NCI-H510A (cell line): ENCODE measurements at places on chromosomes 2 and 18.

DNA sequence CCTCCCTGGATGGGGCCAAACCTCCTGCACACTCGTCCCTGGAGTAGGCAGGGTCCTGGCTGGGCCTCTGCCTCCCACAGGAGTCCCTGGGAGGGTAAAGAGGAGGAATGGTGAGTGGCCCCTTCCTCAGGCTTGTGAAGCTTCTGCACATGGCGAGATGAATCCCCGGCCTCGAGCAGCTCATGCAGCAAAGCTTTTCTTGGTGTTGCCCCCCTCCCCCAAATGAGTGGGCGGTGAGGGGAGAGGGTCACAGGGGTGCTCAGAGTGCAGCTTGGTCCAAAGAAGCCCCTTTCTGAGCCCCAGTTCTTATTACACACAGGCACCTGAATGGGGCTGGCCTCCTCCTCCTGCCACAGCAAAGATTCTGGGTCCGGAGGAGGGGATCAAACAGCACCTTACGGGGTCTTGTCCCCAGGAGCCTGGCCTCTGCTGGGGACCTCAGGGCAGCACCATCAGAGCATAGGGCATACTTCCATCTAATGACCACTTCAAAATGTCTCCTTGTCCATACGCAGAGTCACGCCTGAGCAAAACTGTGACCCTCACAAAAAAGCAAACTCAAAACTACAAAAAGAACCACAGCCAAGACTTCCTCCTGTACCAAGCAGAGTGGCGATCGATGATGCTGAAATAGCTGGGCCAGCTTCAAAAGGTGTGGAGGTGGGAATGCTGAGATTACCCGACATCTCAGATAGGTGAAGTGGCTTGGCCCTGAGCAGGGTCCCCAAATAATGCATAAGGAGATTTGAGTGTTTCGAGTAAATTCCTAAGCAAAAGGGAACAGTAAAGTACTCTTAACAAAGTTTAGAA is 148.4 kb upstream of the TWIST2 start:
- DNase-seq: no peak

DNA sequence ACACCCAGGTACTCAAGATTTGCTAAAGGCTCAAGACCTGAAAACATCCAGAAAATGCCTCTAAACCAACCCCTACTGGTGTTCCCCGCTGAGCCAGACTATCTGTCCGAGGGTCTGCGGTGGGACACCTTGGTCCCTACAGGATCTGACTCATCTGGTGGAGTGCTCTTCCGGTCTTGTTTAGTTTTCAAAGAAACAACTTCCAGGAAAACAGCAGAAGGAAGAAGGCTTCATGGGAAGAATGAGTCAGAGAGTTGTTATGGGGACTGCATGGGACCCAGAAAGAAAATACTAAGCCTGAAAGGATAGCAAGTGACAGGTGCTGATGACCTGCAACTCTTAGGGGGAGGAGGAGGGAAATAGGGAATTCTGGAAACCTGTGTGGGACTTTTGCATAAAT is 41.3 kb downstream of the ZFP36L2 start:
- no peak for DNase-seq

DNA sequence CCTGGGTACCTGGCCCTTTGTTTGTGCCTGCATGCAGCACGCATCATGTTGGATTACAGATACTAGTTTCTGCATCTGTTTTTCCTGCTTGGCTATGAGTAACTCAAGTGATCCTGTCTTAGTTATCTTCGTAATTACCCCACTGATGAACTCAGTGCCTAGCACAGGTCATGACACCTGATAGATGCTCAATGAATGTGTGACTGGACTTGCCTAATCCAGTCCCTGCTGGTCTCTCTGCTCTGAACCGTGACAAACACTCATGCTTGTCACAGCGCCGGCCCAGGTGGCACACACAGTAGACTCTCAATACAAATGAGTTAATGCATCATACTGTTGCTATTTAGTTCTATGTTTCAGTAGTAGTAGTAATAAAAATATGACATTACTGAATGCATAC is 31.2 kb upstream of the NTSR2 start:
- peak; percentile 43 for DNase-seq

DNA sequence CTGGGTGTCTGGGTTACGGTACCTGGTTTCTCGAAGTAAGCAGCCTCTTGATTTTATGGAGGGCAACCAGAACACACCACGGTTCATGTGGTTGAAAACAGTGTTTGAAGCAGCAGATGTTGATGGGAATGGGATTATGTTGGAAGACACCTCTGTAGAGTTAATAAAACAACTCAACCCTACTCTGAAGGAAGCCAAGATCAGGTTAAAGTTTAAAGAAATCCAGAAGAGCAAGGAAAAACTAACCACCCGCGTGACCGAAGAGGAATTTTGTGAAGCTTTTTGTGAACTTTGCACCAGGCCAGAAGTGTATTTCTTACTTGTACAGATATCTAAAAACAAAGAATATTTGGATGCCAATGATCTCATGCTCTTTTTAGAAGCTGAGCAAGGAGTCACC is 279.8 kb downstream of the PLCL1 start:
- no peak for DNase-seq

DNA sequence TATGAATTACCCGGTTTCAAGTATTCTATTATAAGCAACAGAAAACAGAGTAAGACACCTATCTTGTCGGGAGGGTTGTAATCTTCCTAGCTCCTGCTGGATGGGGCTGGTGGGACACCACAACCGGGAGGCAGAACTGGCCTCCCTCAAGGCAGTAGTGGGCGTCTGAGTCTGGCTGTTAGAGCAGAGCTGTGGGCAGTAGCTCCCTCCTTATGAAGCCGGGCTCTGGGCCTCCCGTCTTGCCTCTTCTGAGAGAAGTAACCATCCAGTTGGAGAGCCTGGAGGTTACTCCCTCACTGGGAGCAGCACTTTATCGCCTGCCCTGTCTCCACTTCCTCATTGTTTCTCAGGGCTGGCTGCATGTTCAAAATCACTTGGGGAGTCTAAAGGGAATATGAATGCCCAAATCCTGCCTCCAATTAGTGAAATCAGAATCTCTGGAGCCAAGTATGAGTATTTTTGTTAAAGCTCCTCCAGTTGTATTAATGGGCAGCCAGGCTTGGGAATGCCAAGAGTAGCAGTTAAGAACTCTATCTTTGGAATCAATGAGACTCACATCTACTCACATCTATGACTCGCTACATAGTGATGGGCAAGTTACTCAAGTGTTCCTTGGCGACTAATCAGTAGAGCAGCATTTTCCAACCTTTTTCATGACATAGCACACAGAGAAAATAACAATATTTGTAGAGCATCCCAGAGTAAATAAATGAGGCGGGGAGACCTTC is 27.3 kb upstream of the NRP2 start:
- DNase-seq: no peak

DNA sequence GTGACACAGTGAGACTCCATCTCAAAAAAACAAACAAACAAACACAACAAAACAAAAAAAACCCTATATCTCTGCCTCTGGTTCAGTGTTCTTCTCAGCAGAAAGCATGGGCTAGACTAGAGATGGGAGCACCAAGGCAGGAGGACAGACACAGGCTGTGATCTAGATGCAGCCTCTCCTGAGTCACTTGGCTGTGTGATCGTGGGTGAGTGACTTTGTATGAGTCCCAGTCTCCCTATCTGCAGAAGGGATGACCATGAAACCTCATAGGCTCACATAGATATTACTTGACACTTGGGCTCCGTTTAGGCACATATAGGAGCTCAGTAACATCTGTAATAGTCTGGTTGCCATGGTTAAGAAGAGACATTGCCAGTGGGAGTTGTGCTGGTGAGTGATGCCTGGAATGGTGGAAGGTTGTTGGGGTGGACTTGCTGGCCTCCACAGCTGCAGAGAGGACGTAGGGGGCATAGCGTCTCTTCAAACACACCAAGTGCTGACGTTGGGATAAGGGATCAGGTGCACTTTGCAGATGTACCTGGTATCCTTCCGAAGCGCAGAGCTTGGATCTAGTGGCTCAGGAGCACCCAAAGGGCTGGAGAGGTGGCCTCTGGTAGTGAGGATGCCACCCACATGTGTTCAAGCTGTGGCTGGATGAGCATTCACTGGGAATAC is 318.9 kb upstream of the HS6ST1 start:
- no peak for DNase-seq

GRCh38 chr18:7259475-7259874 is 28.6 kb downstream of the LRRC30 start:
- no peak for DNase-seq

DNA sequence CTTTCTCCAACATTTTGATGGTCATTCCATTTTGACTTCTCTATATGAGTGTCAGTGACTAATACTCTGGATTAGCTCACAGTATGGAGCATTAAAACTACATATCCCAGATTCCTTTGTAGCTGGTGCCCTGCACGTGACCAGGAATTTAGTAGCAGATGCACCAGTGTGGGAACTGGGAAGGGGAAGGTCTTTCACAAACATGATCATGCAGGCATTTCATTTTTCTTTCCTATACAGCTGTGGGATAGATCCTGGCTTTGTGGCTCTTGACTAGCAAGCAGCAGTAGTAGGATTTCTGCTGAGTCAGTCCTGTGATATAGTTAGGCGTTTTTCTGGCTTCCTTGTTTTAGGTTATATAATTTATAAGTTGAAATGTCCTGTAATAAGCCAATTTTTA is 971.0 kb upstream of the CDH2 start:
- no peak for DNase-seq

GRCh38 chr18:67232406-67232805 is 284.1 kb downstream of the DSEL start:
- DNase-seq: no peak

GRCh38 chr2:105801961-105802360 is 57.2 kb downstream of the NCK2 start:
- DNase-seq: no peak

- DNase-seq: no peak
These were observed 2.5 kb upstream of the NFATC1 start for GRCh38 chr18:79393181-79393634.

GRCh38 chr2:226730481-226730880 is 69.1 kb downstream of the IRS1 start:
- no peak for DNase-seq

GRCh38 chr2:46562451-46562840 is 83.1 kb downstream of the TMEM247 start:
- DNase-seq: no peak

DNA sequence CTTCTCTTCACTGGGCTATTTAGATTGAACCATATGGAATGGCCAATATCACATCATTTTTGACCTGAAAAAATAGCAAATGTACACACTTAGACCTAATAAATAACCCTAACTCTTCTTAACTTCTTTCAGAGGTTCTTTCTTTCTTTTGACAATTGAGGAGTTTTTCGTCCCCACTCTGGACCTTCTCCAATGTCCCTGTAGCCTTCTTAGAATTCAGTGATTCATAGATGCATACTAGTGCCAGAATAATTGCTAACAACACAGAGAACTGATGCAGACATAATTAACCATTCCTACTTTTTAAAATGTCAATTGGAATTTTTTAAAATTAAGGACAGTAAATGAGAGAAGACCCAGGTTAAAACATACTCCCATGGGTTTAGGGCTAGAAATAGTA is 20.0 kb downstream of the DAPL1 start:
- DNase-seq: no peak

- DNase-seq: no peak
These were observed 1.9 kb upstream of the UXS1 start for GRCh38 chr2:106195981-106196380.

DNA sequence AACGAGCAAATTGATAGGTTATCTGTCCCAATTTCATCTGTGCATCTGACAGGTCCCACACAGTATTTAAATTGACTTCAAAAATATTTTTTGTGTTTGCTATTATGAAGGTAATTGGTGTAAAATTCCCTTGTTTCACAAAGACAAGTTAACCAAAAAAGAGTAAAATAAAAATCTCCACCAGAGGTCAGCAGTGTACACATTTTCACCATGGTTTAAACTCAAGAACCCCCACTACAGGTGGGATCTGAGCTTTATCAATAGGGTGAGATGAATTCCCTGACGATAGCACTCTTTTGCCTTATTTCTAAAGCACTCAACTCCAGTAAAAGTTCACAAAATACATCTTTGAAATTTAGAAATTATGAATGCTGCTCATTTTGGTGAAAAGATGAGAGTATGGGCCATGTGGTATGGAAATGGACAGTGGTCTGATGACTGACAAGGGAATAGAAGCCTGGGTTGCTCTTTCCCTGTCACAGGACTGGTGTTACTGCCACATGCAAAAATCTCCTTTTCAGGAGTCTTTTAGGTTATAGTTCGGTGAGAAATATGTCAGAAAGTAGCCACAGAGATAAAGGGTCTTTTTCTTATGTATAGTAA is 68.0 kb downstream of the SERPINB8 start:
- DNase-seq: no peak

DNA sequence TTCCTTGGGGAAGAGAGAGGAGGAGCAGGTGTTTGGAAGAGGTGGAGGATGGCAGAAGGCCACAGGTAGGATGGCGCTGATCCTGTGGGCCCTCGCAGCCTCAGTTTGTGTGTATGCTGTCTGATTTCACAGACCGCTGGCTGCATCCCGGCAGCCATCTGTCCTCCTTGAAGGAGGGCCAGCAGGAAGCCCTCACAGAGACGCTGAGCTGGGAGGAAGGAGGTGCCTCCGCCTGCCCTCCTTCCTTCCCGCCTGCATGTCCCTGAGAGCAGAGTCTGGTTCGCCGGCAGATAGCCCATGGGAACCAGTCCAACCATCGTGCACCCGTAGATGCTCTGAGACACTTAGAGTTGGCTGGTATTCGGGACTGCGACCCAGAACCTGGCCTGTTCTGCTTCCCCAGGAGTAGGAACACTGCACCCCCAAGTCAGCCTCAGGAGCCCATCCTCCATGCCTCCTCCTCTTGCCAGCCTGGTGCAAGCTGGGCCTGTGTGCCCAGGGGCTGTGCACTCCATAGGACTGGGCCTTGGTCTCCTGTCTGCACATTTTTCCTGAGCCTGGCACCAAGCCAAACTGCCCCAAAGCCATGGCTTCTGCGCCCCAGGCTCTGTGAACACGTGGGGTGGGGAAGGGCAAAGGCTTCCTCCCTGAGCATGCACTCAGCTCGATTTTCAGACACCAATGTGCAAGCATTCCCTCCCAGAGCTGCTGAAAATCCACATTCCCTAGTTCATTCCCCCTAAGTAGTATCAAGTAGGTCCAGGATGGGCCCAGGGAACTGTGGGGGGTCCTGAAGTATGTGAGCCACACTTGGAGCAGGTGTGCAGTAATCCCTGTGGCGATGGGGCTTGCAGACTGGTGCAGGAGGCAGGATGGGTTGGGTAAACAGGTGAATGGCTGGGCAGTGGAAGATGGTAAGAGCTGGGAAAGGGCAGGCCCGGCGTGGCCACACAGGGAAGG is 115.6 kb downstream of the SEPTIN10 start:
- DNase-seq: peak; percentile 12

DNA sequence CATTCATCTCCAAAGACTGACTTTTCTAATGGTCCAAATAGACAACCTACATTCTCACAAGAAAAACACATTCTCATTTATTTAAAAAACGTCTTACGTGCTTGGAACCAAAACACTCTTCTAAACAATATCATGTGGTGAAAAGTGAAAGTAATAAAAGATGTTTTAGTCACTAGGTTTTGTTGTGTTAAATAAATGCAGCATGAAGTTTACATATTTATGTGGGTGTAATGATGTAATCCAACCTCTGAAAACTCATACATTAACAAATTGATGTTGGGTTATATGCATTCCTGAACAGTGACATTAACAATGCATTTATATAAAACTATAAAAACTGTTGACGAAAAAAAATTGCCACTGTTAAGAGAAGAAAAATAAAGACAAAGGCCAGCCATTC is 55.1 kb upstream of the ACVR2A start:
- DNase-seq: no peak
